Activated CD4-positive, alpha-beta memory T cell treated with anti-CD3 and anti-CD28 coated beads for 36 hours (primary cell): ENCODE measurements at places on chromosomes 6 and 20. TPM values are rescaled to one million over a fixed set of nuclear protein-coding genes. Genes with fewer than 3 reads are reported as not detected.

- H3K27me3 ChIP-seq, result peaks cover 20% of the 10 kb centered on the region
- H3K4me3 ChIP-seq, result no peak overlapping the region
- peaks cover 5% of the 10 kb centered on the region for H3K4me1 ChIP-seq
Observed at GRCh38 chr6:12941422-12941821, 224.9 kb downstream of the PHACTR1 start.

- no peaks in the 10 kb centered on the region for H3K4me1 ChIP-seq
- H3K4me3 ChIP-seq, result no peak overlapping the region
- H3K27me3 ChIP-seq, result peaks cover 30% of the 10 kb centered on the region
Observed at GRCh38 chr6:12968290-12968689, 251.7 kb downstream of the PHACTR1 start.

Gene TRIM10
- total RNA-seq, result 0.36 TPM

- no peak for DNase-seq
- no peak overlapping the region for H3K27ac ChIP-seq
- no peak overlapping the region for H3K4me3 ChIP-seq
- no peaks in the 10 kb centered on the region for H3K36me3 ChIP-seq
- H3K4me1 ChIP-seq, result no peaks in the 10 kb centered on the region
Observed at GRCh38 chr6:115467726-115468125, 593.0 kb downstream of the FRK start.

GRCh38 chr6:35919085-35919826, 1.6 kb downstream of the SRPK1 start:
- H3K4me1 ChIP-seq, result peaks cover 36% of the 10 kb centered on the region
- peak overlapping the region; percentile 86 for H3K4me3 ChIP-seq
- H3K27me3 ChIP-seq, result no peaks in the 10 kb centered on the region
- peaks cover 24% of the 10 kb centered on the region for H3K36me3 ChIP-seq
